ENCODE measurements at places on chromosomes 12 and 14. TPM values are rescaled to one million over a fixed set of nuclear protein-coding genes. Genes with fewer than 3 reads are reported as not detected.

DNA sequence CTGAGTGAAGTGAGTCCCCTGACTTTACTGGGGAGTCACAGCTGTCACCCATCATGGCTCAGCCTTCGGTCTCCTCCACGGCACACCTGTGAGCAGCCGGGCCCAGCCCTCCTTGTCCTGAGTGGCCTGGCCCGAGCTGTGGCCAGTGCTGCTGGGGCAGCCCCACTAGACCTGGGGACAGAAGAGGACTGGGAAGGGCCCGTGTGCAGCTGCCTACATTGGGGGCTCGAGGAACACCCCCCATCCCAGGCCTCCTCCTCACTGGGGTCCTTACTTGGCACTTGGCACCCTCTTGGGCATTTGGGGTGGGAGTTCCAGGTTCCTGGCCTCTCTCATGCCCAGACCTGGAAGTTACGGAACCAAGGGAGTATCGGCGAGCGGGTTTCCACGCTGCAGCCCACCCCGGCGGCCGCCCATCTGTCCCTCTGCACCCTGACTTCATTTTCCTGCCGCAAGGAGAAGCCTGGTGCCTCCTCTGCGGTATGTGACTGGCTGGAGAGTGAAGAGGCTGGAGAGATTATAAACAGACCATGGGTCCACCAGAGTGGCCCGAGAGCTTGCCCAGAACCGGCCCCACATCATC, 179.7 kb downstream of the KIF26A start:
- H3K27ac ChIP-seq: no peak overlapping the region
- no peaks in the 10 kb centered on the region for H3K36me3 ChIP-seq
- no peak overlapping the region for H3K4me3 ChIP-seq
- peaks cover 21% of the 10 kb centered on the region for H3K27me3 ChIP-seq
- DNase-seq: no peak
- peaks cover 5% of the 10 kb centered on the region for H3K4me1 ChIP-seq

DNA sequence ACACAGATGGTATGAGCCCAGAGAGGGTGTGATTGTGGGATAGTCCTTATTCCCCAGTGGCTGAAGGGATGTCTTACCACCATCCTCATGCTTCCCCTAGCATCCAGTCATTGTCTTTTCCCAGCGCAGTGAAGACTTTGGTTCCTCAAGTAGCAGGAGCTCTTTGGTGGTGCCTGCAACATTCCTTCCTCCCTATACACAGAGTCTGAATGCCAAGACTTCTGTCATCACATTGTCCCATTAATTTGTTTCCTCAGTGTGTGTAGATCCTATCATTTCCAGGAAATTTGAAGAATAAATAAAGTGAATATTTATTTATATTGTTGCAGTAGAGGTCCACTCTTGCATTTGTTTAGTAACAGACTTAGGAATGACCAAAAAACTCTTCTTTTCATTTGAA, 147.2 kb downstream of the DACT1 start:
- H3K27me3 ChIP-seq: no peaks in the 10 kb centered on the region
- no peak overlapping the region for H3K4me3 ChIP-seq
- no peaks in the 10 kb centered on the region for H3K36me3 ChIP-seq

DNA sequence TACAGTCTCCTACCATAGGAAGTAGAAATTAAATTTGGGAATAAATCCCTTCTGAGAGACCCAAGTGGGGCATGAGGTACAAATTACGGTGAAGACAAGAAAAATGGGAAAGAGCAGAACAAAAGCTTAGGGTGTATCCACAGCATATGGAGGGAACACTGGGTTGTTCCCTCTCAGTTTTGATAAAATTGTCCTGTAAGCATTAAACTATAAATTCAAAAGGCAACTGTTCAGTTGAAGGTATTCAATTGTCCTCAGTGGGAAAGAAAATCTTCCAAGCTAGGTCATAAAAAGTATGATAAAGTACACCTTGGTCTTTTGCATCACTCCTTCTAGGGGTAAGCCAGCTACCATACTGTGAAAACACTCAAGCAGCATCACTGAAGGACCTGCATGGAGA, 118.3 kb upstream of the LRFN5 start:
- H3K27ac ChIP-seq: no peak overlapping the region
- H3K27me3 ChIP-seq: no peaks in the 10 kb centered on the region
- H3K36me3 ChIP-seq: no peaks in the 10 kb centered on the region
- no peak overlapping the region for H3K4me3 ChIP-seq
- no peak for DNase-seq

- no peak overlapping the region for H3K4me3 ChIP-seq
- H3K4me1 ChIP-seq: no peaks in the 10 kb centered on the region
- no peak overlapping the region for H3K27ac ChIP-seq
- no peaks in the 10 kb centered on the region for H3K36me3 ChIP-seq
- no peak for DNase-seq
Measured at GRCh38 chr12:47214771-47215170, 135.0 kb upstream of the AMIGO2 start.

GRCh38 chr12:52579468-52580465, 6.1 kb upstream of the KRT74 start:
- DNase-seq: no peak
- no peaks in the 10 kb centered on the region for H3K36me3 ChIP-seq
- H3K27ac ChIP-seq: no peak overlapping the region
- no peak overlapping the region for H3K4me3 ChIP-seq
- peaks cover 5% of the 10 kb centered on the region for H3K27me3 ChIP-seq

DNA sequence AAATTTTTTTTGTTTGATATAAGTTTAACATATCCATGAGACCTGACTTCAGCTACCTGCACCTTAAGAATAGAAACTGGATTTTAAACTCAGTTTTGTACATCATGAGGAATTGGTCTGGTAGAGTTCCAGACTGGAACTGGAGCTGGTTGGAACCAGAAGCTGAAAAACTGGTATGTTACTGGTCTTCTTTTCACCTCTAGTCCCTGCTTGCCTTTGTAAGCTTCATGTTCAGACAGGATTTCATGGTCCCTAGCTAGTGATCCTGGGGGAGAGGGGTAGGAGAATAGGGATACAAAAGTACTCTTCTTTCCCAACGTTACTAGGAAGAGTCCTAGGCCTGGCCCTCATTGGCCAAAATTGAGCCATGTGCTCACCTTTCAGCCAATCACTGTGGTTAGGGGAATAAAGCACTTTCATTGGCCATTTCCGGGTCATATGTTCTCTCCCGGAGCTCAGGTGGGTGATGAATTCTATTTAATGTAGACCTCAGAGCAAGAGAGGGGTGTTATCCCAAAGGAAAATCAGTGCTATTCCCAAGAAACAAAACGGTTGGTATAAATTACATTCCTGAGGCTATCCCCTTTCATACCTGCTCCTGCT, 36.9 kb upstream of the APPL2 start:
- no peaks in the 10 kb centered on the region for H3K4me1 ChIP-seq
- H3K4me3 ChIP-seq: no peak overlapping the region

The RASSF9 gene
- total RNA-seq: 2.3 TPM

The FAM90A1 gene
- total RNA-seq: 0.09 TPM

The POU6F1 gene
- 4.6 TPM for total RNA-seq

Measured in muscle of leg (tissue), 16 donors.